ENCODE measurements at places on chromosomes 2 and 18.

DNA sequence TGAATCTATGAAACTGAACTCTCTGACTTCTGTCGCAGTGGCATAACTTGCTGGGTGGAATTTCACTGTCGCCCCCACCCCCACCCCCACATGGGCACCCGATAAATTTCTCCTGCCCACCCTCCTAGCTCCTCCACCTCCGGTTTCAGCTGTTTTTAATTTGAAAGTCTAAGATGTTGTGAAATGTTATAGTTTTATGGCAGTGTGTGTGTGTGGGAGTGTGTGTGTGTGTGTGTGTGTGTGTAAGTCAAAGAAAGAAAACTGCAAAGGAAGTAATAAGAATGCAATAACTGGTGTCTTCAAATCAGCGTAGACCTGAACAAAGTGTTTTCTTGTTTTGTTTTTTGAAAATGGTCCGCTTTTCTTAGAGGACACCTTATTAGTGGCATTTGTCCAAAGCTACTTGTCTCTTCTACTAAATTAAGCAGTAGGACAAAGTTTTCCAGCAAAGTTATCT is 388 bp downstream of the DTNA start:
- no peak for DNase-seq

DNA sequence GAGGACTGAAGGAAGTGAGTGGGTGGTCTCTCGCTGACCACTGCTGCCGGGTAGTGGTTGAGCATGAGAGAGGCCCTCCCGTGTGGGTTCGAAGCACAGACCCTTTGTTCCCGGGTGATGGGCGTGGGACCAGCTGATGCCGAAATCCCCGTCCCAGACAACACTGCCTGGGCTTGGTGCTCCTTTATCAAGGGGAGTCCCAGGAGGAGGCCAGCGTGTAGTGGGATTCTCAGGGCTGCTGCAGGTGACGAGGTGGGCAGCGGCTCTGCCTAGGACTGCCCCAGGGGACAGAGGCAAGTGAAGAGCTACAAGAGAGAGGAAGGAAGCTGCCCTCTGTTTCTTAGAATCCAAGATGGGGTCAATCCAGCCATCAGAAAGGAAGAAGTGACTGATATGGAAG is 251.3 kb upstream of the PXDN start:
- DNase-seq = no peak

DNA sequence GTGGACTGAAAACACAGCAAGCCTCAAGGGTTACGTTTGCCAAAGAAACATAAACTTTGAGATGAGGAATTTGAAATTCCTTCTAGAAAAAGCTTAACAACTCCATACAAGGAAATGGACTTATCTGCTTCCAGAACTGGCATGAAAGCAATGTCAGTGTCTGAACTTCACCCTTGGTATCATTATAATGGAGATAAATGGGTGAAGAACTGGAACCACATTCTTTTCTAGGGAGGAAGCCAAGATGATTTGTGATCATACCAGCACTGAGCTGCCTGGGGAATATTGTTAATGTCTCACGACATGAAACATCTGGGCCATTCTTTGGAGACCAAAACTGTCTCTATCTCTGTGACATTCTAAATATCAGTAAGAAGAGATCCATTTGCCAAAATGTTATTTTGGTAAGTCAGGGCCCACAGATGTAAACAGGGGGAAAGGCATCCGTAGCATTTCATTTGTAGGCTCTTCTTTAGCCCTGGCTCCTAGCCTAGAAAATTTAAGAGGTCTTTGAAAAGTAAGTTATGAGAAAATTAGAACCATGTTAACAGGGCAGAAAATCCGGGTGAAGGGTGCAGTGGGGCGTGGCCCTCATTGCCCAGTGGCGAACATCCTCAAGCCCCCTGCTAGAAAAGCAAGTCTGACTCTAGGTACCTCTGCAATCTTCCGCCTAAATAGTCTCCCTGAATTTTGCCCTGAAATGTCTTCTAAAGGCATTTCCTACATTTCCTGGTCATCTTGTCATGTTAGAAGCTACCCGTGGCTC is 295.3 kb upstream of the EPAS1 start:
- no peak for DNase-seq

GRCh38 chr2:232957657-232958090 is 55.4 kb downstream of the NGEF start:
- no peak for DNase-seq

- no peak for DNase-seq
Observed at GRCh38 chr2:166335284-166335683, 40.5 kb downstream of the SCN9A start.

DNA sequence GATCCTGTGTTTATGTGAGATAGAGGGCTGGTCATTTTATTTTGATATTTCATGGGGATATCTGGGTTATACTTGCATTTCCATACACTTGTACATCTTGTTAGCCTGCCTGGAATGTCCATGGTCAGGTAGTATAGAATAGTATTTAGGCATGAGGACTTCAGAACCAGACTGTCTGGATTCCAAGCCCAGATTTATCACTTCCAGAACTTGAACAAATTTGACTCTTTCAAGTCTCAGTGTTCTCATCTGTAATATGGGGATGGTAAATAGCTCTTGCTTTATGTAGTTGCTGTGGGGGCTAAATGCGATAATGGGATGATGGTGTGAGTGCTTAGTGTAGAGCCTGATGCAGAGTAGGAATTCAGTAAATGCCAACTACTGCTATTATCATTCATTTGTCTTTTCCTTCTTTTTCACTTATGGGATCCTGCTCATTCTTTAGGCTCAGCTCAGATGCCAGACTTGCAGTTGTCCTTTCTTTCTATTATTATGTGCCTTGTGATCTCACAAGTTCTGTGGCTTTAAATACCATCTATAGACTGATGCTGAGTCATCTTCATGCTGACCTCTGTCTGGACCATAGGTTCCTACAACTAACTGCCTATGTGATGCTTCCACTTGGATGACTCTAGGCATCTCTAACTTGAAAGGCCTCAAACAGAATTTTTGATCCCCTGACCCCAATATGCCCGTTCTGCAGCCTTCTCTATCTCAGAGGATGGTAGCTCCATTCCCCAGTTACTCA is 67.4 kb downstream of the POLE4 start:
- no peak for DNase-seq

DNA sequence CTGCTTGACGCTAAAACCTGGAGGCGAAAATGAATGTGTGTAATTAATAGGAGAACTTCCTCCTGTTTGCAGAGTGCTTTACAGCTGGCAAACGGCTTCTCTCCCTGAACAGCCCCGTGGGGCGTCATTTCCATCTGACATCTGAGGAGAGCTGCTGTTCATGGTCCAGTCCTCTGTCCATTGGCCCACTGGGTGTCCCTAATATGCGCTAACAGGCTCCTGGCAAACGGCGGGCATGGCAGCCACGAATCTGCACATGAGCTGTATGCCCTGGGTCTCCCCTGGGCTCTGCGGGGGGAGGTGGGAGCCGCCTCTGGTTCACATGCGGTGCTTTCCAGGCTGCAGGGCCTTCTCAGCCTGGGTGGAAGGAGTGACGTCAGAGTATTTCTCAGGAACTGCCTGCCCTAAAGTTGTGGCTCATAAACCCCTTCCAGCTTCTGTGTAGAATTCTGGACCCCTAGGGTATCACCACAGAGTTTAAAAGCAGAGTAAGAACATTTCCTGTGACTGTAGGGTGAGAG is 73.2 kb downstream of the LRRFIP1 start:
- DNase-seq = peak; percentile 43

GRCh38 chr2:218727502-218728165 is 17.0 kb downstream of the TTLL4 start:
- no peak for DNase-seq

- no peak for DNase-seq
Observed at GRCh38 chr2:121907928-121908327, 152.5 kb downstream of the TSN start.

DNA sequence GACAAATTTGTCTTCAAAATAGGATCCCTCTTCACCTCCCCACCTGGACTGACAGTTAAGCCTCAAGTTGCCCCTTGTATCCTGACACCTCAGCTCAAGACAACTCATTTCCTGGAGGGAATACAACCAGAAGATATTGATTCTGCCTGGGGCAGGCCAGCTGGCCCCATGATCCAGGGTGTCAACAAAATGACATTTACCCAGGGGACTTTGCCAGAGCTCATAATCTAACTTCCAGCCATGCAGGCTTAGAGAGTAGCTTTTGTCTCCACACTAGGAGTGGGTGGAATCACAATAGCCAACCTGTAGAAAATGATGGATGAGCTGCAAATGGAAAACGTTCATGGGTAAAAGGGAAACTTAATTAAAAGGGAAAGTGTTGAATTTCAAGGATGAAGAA is 220.1 kb upstream of the DPP10 start:
- no peak for DNase-seq

GRCh38 chr2:200625958-200626363 is 40.1 kb downstream of the AOX1 start:
- no peak for DNase-seq

DNA sequence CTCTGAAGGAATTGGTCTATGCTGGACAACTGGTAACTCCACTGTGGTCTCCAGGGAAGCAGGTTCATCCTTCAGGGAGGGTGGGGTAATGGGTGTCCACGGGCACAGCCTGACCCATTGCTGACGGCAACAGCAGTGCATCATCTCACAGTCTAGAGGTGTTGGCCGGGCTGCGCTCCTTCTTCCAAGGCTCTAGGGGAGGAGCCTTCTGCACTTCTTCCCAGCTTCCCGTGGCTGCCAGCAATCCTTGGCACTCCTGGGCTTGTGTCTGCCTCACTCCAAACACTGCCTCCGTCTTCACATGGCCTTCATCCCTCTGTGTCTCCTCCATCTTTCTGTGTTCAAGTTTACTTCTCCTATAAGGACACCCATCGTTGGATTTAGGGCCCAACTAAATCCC is 166.2 kb downstream of the CTIF start:
- no peak for DNase-seq

DNA sequence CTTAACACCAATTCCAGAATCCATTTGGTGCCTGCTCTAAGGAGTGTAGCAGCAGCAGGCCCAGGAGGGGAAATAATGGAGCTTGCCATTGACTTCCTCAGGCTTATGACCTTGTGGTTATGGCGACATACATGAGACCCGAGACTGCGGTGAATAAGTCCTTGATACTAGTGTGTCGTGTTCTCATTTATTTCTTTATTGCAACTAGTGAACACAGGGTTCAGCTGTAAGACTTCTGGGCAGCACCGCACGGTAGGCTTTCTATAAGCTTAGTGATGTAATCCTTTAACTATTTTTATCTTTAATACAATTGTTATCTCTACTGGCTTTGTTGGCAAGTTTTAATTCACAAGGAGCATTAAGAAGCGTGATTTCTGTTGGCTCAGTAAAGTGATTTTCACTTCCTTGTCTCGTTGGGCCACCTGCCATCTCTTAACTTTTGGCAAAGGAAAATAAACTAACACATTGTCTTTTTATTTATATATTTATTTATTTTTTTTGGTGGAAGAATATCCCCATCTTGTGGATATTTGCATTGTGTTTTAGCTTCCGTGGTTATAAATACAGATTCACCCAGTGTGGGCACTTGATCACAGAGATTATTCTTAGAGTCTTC is 139.8 kb downstream of the LTBP1 start:
- DNase-seq = no peak

DNA sequence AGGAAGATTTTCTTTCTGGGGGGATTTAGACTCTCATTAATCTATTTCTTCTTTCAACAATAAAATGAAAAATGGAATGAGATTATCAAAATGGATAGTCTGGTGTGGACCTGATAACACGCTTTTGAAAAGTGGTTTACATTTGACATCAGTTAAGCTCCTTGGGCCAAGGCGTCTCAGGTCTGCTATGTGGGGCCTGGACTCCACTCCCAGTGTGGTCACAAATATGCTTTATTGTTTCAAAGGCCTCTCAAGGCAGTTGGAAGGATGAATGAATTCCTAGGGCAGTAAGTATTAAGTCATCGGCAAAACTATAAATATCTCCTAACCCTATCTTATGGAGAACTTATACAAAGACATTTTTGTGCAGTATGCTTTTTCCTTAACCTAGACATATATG is 74.5 kb downstream of the ETAA1 start:
- DNase-seq = no peak

- DNase-seq = no peak
Observed at GRCh38 chr2:36455011-36455410, 99.4 kb downstream of the CRIM1 start.

DNA sequence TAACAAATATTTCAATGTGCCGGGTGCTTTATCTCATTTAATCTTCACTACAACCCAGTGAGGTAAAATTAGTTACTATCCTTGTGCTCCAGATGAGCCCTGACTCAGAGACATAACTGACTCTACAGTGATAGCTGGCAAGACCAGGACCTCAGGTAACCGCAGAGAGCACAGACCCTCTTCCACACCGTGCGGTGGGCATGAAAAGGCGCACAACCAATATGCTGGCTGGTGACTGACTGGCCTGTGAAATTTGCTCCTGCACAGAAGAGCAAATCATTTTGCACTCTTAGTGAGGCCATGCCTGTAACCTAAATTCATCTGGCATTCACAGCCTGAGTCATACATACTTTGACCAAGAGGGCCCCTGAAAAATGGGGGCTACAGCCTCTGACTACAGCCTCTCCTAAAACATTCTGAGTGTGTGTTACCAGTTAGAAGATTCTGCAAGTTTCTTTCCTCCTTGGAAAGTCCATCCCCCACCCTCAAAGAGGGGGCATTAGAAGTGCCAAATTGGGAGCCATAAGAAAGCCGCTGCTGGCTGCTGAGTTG is 22.4 kb upstream of the MSGN1 start:
- DNase-seq = no peak
